Endodermal cell (in vitro differentiated cells): ENCODE measurements at places on chromosomes 5 and 9.

GRCh38 chr9:78986446-78986845, 585.3 kb upstream of the TLE4 start:
- DNase-seq = no peak

- peak; percentile 96 for DNase-seq
Measured at GRCh38 chr5:176578391-176578808, 29.3 kb downstream of the CDHR2 start.

GRCh38 chr5:139705191-139705590, 57.0 kb downstream of the CXXC5 start:
- no peak for DNase-seq

DNA sequence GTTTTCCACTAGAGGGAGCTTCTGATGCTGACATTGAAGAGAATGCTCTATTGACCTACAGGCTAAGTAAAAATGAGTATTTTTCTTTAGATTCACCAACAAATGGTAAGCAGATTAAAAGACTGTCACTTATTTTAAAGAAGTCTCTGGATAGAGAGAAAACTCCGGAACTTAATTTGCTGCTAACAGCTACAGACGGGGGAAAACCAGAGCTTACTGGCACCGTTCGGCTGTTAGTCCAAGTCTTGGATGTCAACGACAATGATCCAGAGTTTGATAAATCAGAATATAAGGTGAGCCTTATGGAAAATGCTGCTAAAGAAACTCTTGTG, 764 bp downstream of the PCDHA11 start:
- no peak for DNase-seq

DNA sequence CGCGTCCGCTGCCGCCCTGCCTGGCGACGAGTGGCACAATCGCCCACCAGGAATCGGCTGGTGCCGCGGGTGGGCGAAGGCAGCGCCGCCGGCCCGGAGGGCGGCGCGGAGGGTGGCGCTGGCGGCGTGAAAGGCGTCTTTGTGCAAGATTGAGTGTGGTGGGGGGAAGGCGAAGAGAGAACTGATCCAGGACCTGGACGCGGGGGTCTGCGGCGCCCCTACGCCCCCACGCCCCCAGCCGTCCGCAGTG, 4.6 kb upstream of the RGMB start:
- DNase-seq = no peak

DNA sequence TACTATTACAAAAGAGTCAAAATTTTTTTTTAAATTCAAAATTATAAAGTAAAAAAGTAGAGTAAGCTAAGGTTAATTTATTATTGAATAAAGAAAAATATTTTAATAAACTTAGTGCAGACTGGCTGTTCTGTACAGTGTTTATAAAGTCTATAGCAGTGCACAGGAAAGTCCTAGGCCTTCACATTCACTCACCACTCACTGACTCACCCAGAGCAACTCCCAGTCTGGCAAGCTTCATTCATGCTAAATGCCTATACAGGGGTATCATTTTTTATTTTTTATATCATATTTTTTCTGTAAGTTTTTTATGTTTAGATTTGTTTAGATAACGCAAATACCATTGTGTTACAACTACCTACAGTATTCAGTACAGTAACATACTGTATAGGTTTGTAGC, 700.7 kb upstream of the GRAMD2B start:
- DNase-seq = no peak

DNA sequence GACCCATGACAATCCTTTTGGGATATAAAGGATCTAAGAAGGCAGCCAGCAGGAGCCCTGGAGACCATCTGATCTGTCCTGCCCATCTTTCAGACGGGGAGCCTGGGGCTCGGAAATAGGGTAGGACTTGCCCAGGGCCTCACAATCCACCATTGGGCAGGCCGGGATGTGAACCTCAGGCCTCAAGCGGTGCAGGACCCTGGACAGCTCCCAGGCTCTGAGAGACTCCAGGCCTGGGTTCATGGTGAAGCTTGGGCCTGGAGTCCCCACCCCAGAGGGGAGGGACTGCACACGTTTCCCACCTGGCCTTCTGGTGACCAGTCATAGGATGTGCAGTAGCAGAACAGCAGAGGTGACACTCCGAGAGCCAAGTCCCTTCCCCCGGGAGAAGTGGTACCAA, 36.6 kb upstream of the RAPGEF1 start:
- DNase-seq = peak; percentile 96

GRCh38 chr9:5843794-5844471, 11.0 kb upstream of the ERMP1 start:
- no peak for DNase-seq

GRCh38 chr9:120839146-120839545, 3.6 kb downstream of the PSMD5 start:
- DNase-seq = no peak

- DNase-seq = no peak
Measured at GRCh38 chr5:72256536-72256935, 63.5 kb downstream of the MRPS27 start.

DNA sequence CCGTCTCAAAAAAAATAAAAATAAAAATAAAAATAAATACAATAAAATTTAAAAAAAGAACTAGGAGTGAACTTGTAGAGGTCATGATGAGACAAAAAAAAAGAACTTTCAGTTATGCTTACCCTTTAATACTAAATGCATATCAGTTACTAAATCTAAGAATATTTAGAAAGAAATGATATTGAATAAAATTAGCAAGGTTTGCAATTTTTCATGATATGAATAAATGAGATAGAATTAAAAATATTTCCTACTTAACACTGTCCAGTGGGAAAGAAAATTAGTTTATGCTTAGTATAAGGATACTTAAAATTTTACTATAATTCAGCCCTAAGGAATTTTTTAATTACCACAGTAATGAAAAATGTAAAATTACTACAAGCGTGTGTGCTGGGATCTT, 132.4 kb downstream of the TLE1 start:
- no peak for DNase-seq

DNA sequence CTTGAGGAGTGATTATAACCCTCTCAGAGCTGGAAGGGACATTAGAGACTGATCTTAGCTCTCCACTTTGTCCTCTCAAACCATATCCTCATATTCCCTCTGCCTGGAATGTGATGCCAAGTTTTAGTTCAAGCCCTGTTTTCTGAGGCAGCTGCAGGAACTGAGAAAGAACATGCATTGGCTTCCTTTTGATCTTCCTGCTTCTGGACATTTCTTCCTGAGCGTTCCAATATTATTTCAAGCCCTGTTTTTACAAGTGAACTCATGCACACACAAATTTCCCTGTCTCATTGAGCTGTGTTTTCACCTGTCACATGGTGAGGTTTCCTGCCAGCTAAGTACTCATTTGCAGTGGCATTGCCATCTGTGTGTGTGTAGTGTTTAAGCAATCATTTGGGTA, 17.0 kb downstream of the FOCAD start:
- no peak for DNase-seq

- no peak for DNase-seq
Measured at GRCh38 chr5:143170104-143170503, 233.4 kb downstream of the NR3C1 start.

GRCh38 chr9:9913276-9913832, 699.4 kb downstream of the PTPRD start:
- DNase-seq = no peak

DNA sequence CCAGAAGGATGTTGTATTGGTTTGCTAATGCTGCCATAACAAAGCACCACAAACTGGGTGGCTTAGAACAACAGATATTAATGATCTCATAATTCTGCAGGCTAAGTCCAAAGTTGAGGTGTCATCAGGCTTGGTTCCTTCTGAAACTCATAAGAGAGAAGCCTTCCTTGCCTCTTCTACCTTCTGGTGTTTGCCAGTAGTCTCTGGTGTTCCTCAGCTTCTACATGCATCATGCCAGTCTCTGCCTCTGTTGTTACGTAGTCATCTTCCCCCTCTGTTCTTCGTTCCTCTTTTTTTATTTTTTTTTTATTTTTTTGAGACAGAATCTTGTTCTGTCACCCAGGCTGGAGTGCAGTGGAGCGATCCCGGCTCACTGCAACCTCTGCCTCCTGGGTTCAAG, 61.8 kb downstream of the LRRC70 start:
- DNase-seq = no peak

GRCh38 chr5:126744836-126745235, 32.1 kb upstream of the LMNB1 start:
- no peak for DNase-seq

DNA sequence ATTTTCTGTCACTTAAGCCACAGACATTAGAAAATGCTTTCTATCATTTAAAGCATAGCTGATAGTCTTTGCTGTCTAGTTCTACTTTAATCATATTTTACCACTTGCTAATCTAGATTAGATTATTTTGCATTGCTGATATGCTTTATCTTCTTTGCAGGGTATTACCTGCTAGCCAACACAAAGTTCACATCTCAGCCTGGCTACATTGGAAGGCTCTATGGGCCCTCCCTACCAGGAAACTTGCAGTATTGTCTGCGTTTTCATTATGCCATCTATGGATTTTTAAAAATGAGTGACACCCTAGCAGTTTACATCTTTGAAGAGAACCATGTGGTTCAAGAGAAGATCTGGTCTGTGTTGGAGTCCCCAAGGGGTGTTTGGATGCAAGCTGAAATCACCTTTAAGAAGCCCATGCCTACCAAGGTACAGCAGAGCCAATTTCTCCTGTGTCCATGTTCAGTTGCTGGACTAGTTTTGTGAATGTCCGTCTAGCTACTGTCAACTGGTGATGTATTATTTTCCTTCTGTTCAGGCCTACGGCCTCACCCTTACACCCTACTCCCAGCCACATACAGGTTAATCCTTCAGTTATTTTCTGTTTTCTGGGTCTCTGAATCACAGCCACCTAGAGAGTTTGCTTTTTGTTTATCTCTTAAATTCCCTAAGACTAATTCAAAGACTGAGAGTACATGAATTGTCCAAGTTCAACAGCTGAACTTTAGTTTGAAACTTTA, 99.9 kb downstream of the MAMDC2 start:
- DNase-seq = no peak
